ENCODE measurements at places on chromosomes 7 and 10.

DNA sequence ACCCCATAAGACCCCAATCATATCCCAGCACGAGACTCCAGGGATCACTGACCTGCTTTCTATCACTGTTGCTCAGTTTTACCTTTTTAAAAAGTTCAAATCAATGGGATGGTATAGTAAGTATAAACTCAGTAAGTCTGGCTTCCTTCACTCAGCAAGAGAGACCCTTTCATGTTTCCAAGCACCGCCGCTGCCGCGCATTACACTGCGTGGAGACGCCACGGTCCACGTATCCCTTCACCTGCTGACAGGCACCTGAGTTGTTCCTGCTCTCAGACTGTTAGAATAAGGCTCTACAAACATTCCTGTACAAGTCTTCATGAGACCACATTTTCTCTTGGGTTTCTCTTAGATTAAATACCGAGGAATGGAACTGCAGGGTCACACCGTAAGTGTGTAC lies 28.3 kb downstream of the MAD1L1 start:
- DNase-seq = no peak

- peak; percentile 81 for DNase-seq
Measured at GRCh38 chr7:127256041-127256725, 3.4 kb upstream of the GRM8 start.

GRCh38 chr7:154912871-154913637 lies 89.9 kb downstream of the PAXIP1 start:
- no peak for DNase-seq

DNA sequence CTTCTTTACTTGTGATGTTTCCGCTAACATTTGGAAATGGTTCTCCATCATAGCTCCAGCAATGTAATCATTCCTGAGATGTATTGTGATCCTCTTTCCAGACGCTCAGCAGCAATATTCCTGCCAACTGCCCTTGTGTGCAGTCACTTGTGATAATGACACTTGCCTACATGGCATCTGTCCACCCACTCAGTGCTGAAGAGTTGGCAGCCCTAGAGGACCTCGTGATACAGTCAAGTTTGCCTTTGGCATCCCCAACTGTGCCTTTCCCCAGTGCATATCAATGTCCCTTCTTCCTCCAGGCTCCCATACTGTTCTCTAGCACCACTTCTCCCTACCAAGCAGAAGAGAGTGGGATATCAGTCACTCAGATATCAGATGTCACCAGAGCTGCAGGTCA lies 64.9 kb downstream of the MYOF start:
- peak; percentile 80 for DNase-seq

DNA sequence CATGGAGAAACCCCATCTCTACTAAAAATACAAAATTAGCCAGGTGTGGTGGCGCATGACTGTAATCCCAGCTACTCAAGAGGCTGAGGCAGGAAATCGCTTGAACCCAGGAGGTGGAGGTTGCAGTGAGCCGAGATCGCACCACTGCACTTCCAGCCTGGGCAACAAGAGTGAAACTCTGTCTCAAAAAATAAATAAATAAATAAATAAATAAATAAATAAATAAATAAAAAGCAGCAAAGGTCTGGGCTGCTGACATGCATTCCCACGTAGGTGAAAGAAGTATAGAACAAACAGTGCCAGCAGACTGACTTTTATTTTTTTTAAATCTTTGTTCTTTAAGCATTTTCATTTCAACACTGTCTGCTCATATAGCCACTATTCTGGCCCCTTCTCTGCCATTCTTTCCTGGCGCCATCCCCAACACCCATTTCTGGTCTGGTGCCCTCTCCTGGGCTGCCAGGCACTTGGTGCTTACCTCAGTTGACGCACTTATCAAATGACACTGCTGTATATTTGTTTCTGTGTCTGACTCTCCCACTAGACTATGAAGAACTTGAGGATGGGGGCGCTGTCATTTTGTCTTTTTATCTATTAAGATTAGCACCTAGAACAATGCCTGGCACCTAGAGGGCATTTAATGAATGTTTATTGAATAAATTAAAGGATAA lies 15.6 kb downstream of the FAM107B start:
- DNase-seq = no peak

GRCh38 chr7:138328215-138328614 lies 131.8 kb upstream of the TRIM24 start:
- no peak for DNase-seq

DNA sequence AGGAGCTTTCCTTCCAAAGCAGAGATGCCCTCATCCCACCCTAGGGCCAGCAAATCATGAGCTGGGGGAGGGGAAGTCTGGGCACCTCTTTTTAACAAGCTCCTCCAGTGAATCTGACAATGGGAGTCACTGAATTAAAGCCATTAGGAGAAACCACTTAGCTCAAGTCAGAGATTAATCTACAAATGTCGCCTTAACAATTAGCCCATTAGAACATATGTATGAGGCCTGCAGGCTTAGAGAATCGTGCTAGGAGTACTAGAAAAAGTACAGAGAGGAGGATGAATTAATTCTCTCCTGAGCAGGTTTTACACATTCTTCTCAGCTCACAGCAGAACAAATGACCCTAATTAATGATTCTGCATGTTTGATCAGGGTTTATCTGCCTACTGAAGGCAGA lies 381.3 kb downstream of the KCNMA1 start:
- DNase-seq = no peak

DNA sequence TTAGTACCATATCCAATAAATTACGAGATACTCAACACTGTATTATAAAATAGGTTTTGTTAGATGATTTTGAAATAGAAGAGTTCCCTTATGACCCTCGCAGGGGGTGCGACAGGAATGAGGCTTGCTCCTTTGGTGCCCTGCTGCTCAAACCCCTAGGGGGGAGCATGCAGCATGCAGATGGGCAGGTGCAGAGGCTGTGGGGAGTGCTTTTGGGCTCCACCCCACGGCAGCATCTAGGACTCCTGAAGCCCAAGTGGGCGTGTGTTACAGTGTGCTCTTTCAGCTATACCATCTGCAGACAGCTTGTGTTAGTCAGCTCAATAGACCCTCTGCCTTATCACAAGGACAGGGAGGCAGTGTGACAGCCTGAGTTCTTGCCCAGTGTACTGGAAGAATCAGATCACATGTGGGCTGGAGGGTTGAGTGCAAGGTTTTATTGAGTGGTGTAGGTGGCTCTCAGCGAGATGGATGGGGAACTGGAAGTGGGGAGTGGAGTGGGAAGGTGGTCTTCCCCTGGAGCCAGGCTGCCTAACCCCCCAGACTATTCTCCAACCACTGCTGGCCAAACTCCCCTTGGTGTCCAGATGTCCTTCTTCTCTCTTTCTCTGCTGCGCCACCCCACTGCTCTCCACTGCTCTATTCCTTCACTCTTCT lies 3.1 kb upstream of the MRC1 start:
- DNase-seq = peak; percentile 57

DNA sequence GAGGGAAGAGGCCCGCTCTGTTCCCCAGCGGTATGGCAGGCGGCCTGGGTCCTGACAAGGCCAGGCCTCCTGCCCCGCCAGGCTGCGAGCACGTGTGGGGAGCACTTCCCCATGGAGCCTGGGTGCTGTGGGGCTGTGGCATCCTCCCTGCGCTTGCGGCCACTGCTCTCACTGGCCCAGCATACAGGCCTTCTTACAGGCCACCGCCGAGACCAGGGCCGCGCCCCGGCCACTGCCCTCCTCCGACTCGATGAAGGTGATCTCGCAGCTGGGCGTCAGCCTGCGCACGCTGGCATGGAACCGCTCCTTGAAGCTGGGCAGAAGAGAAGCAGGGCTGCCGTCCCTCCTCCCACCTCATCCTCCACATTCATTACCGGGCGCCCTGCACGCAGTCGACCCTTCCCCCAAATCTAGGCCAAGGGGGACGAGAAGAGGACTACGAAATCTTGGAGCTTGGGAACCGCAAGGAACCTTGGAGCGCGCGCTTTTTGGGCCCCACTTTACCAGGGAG lies 3.9 kb upstream of the MYL7 start:
- no peak for DNase-seq

DNA sequence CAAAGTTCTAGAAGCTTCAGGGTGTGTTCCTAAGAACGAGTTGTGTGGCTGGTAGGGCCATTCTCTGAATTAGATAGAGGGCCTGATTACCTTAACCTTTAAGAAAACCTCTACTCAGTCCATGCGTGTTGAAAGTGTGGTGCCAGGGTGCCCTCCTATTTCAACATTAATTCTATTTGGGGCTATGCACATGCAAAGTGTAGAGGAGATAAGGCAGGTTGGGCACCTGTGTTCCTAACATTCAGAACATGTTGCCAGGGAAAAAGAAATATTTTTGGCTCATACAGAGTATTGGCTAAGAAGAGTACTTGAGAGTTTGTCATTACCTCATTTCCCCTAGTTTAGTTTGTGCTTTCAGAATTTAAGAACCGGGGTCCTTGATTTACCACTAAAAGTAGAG lies 20.6 kb downstream of the SLC26A3 start:
- no peak for DNase-seq

- DNase-seq = no peak
Measured at GRCh38 chr10:117541909-117542705, 439 bp upstream of the EMX2 start.

DNA sequence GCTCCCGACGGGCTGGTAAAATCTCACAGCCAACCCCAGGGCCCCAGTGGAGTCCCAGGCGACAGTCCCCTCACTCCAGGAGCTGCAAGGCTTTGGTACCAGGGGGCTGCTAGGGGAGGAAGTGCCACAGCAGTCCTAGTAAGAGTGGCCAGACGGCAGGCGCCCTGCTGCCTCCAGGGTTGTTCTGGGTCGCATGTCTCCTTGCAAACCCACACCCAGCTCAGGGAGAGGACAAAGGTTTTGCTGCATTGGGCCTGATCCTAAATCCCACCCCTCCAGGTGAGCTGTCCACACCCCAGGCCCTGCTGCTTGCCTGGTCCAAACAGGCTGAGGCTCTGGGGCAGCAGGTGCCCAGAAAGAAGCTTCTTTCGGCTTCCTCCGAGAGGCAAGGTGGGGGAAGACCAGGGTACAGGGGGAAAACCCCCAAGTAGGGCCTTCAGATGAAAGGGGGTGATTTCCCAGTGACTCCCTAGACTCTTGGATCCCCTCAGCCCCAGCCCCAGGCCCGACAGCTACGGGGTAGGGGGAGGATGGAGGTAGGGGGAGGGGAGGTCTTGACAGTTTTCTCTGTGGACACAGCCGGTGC lies 4.2 kb upstream of the KCP start:
- no peak for DNase-seq

DNA sequence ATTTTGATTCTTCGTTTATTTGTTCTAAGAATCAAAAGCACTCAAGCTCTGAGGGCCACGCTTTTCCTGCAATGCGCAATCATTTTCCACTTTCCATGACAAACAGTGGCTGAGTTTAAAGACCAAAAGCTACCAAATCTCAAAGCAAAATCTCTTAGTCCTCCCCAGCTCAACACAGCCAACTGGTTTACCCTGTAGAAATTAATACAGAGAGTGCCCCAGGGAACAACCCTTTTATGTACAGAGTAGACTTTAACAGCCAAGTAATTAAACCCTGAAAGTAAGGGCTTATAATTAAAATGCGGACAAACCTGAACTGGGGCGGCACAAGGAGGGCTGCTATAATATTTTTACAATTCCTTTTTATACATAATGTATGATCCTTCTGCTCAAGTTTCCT lies 53.2 kb downstream of the FAM53B start:
- no peak for DNase-seq

GRCh38 chr10:7819121-7819460 lies 786 bp downstream of the TAF3 start:
- peak; percentile 2 for DNase-seq

- no peak for DNase-seq
Measured at GRCh38 chr10:131086094-131086493, 225.4 kb downstream of the TCERG1L start.

DNA sequence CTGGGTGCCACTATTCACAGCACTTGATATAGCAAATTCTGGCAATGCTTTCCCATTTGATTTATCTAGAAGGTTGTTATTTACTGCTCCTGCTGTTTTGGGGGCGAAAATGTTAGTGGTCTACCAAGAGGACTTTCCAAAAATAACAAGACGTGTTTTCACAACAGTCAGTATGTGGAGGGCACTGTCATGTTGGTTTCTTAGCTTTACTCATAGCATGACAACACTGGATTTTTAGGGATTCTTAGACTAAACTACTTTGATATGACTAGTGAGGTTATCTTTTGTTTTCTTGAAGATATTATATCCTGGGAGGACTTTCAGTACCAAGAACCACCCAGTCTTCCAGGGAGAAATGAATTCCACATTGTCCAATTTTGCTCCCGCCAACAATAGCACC lies 49.4 kb downstream of the NUDCD3 start:
- DNase-seq = no peak

GRCh38 chr7:37448636-37449361 lies at the start of gene ELMO1:
TSS of gene ELMO1 (minus strand) at chr7:37448864. CDS start at chr7:37342690, 106,174 bp downstream.
- peak; percentile 87 for DNase-seq

DNA sequence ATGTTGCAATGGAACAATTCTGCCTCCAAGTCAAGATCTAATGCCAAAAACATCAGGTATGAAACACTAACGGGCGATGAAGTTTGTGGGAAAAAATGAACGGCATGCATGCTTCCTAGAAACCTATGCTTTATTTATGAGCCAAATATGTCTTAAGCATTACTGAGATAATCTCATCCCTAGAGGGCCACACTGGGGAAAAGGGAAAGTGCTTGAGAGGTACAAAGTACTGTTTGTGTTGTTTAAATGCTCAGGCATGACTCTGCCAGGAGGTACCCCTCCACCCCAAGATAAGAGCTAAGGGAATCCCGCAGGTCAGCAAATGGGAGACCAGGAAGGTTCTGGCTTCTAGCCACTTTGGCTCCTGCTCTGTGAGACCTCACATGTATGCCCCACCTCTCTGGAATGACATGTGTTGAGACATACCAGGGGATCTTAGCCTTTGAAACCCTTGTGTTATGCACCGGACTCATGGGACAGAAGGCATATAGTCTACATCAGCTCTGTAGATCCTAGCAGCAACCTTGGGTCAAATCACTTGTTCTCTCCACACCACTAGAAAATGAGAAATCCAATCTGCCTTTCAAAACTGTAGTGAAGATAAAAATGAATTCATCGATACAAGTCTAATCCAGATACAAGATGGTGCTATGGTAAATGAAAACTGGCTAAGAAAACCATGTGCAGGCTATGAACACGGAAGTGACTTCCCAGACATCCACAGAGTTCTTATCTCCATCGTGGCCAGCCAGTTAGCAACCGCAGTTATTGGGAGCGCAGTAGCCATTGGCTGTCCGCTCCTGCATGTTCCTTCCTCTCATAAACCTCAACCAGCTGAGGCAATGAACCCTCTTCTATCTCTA lies 61.0 kb downstream of the CREB3L2 start:
- no peak for DNase-seq

- DNase-seq = no peak
Measured at GRCh38 chr10:49115015-49115795, at the start of gene VSTM4. TSS of gene VSTM4 (minus strand) at chr10:49115522. CDS start at chr10:49115485, 37 bp downstream.

Data from NCI-H2171 treated with DMSO at 0.1 percent for 48 hours (cell line).